Brain (organoid and tissue), 16 donors: ENCODE measurements at places on chromosomes 7 and 10. TPM values are rescaled to one million over a fixed set of nuclear protein-coding genes. Genes with fewer than 3 reads are reported as not detected.

C10orf71 gene
- 1.6 TPM for polyA plus RNA-seq

TMEM106B gene
- polyA plus RNA-seq, result 8.0 TPM

TAC1 gene
- 0.83 TPM for polyA plus RNA-seq

GPR141 gene
- polyA plus RNA-seq, result not detected

SPDYE11 gene
- not detected for polyA plus RNA-seq

CDC14C gene
- polyA plus RNA-seq, result not detected

CPVL gene
- 9.4 TPM for polyA plus RNA-seq

CCL24 gene
- 1.4 TPM for polyA plus RNA-seq

SFTPD gene
- 1.2 TPM for polyA plus RNA-seq

IL6 gene
- 1.6 TPM for polyA plus RNA-seq

NUP205 gene
- polyA plus RNA-seq, result 40.6 TPM

ZP3 gene
- polyA plus RNA-seq, result 34.4 TPM

WDFY4 gene
- polyA plus RNA-seq, result 0.73 TPM

FMC1 gene
- 73.5 TPM for polyA plus RNA-seq

LRRN3 gene
- polyA plus RNA-seq, result 7.2 TPM
